ENCODE measurements at places on chromosomes 2 and 18. TPM values are rescaled to one million over a fixed set of nuclear protein-coding genes. Genes with fewer than 3 reads are reported as not detected.

DNA sequence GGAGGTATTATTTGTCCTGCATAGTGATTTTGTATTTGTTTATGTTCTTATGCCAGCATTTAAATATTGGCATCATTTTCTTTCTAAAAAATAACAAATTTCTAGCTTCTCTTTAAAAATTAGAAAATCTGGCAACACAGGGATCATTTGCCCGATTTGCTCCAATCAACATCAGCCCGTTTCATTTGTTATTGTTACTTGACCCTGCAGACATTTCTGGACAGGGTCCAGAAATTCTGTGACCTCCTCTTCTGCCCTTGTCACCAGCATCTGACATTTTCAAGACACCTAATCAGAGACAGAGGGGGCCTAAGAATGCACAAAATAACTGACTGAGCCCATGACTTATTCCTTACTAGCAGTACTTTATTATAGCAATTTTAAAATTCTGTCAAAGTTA is 253.3 kb downstream of the MREG start:
- DNase-seq: no peak

- DNase-seq: no peak
These were observed 1.2 kb downstream of the TGOLN2 start for GRCh38 chr2:85326406-85327159.

Gene DIPK1C
- 2.4 TPM for total RNA-seq

Gene CCDC85A
- total RNA-seq: 3.6 TPM

GRCh38 chr2:69138247-69138772 is 125.3 kb downstream of the ANTXR1 start:
- DNase-seq: peak; percentile 10

GRCh38 chr18:21100146-21100545 is 11.5 kb downstream of the ROCK1 start:
- no peak for DNase-seq

DNA sequence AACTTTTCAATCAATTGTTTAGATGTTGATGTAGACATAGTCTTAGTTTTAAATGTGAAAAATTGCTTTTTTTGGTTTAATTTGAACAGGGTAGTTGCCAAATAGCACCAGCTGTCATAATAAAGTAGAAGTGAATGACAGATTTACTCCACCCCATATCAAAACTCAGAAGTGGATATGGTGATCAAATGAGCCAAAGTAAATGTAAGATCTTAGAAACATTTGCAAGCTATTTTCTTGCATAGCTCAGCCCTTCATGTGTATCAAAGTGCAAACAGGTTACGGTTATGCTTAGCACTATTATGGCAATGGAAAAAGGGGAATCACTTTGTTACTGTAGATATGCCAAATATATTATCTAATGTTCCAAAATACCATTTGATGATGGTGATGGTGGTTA is 540.9 kb upstream of the NRP2 start:
- DNase-seq: no peak

Gene NOSTRIN
- total RNA-seq: 9.4 TPM

All from skin of body (tissue), 3 donors.